ENCODE measurements at places on chromosomes 2 and 18.

DNA sequence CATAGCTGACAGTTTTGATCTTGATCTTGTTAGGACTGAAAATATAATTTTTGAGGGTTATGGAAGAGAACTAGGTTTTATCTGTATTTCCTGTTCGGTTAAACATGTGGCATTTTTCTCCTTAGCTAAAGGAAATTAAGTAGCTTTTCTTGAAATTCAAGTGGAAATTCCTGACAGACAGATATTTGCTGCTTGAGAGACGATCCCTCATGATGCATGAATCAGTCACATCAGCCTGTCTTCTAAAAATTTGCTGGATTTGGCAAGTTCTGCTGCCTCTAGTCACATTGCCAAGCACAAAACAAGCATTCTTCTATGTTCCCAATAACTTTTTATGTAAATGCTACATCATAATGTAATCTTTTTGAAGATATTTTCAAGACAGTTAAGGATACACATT lies 201.8 kb upstream of the ATP5MC3 start:
- DNase-seq: no peak

DNA sequence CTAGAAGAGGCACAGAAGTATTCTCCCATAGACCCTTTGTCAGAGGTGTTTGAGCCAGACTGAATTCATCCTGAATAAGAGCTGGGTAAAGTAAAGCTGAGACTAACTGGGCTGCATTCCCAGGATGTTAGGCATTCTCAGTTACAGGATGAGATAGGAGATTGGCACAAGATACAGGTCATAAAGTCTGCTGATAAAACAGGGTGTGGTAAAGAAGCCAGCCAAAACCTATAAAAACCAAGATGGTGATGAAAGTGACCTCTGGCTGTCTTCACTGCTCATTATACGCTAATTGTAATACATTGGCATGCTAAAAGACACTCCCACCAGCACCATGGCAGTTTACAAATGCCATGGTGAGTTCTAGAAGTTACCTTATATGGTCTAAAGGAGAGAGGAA lies 364.9 kb upstream of the TMEFF2 start:
- DNase-seq: no peak

DNA sequence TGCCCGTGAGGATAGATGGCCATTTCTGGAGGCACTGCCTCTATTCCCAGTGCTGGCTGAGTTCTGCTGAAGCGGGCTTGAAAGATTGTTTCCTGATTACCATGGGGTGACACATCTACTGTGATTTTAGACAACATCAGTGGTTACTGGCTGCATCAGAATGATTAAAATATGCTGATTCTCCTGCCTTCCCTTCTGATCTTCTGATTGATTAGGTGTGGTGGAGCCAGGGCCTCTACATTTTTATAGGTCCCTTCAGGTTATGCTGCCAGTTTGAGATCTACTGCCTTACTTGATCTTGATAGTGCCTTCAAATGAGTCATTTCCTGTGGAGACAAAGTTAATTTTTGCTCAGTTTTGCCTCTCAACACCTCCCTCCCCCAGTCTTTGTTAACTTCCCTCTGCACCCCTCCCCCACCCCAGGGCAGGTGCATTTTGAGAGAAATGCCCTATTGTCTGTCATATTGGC lies 31.6 kb upstream of the SNORC start:
- peak; percentile 50 for DNase-seq

- DNase-seq: peak; percentile 63
Observed at GRCh38 chr2:240579771-240580614, 6.5 kb upstream of the CAPN10 start.

GRCh38 chr2:12321886-12322285 lies 394.9 kb upstream of the TRIB2 start:
- no peak for DNase-seq

- no peak for DNase-seq
Observed at GRCh38 chr2:234060236-234060635, 9.7 kb downstream of the SPP2 start.

- DNase-seq: peak; percentile 64
Observed at GRCh38 chr2:110858135-110858725, 125.9 kb downstream of the ACOXL start.

DNA sequence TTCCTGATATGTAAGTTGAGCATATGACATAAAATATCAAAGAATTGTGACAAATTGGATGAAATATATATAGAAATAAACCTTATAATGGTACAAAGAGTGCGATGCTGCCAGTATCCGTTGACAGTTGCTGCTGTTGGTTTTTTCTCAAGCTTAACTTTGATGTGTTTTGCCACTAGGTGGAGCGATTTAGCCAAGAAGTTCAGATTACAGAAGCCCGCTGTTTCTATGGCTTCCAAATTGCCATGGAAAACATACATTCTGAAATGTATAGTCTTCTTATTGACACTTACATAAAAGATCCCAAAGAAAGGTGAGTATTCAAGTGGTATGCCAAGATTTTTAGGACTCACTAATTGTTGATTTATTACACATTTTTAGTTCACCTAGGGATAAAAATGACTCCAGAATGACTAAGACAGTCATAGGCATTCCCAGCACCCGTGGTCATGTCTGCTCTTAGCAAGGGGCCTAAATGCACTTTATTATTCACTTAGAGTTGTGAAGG lies 2.1 kb downstream of the RRM2 start:
- DNase-seq: peak; percentile 81

- DNase-seq: no peak
Observed at GRCh38 chr2:168732100-168732499, 70.3 kb upstream of the NOSTRIN start.

- no peak for DNase-seq
Observed at GRCh38 chr2:31950946-31951562, 59.8 kb downstream of the MEMO1 start.

DNA sequence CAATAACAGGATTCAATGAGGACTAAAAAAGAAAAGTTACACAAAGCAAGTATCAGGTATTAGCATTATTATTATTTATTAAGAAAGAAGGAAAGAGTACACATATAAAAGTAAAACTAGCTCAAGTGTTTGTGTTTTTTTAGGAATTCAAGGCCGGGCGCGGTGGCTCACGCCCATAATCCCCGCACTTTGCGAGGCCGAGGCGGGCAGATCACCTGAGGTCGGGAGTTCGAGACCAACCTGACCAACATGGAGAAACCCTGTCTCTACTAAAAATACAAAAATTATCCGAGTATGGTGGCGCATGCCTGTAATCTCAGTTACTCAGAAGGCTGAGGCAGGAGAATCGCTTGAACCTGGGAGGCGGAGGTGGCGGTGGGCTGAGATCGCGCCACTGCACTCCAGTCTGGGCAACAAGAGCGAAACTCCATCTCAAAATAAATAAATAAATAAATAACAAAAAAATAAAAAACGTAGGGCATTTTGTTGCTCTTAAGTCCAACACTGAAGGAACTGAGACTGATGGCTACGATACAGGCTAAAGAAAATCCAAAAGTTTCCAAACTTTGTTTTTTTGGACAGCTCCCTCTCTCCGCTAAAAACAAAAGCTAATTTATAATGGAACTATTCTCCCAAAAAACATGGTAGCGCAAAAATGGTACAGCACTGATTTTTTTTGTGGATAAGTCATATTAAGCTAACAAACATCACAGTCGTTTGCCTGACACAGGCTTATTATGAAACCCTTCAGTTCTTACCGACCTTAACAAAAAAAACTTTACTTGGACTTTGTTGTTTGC lies 1.7 kb downstream of the TRAPPC8 start:
- DNase-seq: no peak

All from B cell (primary cell).